ENCODE measurements at places on chromosomes 13 and 19.

GRCh38 chr13:114005206-114005724, 31.4 kb upstream of the C13orf46 start:
- no peak for DNase-seq

DNA sequence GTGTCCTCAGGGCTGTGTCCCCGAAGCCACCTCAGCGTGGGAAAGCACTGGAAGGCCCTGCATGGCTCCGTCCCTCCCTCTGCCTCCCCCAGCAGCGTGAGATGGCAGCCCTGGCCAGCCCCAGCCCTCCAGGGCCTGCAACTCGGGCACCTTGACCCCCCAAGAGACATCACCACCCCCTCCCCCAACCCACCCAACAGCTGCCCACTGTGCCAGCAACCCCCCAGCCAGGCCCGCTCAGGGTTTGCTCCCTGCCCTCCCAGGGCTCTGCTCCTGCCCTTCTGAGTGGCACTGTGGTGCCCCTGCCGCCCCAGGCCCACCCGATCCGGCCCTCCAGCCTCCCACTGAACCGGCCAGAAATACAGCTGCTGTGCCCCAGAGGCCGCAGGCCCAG, 1.5 kb upstream of the ASPDH start:
- no peak for DNase-seq

DNA sequence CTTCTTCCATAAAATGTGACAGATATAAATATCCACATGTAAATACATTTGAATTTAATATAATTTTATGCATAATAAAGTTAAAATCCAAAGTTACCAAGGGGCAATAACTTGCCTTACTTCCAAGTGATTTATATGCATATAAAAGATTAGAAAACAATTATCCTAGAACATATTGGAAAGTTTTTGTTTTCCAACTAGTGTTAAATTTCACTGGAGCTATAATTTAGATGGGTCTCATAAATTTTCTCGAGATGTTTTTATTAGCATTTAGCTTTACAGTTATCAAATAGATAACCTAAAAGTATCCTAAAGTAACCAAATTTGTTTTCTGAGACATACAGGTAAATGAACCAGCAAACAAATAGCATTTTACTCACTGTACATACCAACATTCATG, 225.3 kb downstream of the SPRY2 start:
- no peak for DNase-seq

- no peak for DNase-seq
Measured at GRCh38 chr13:114007566-114007965, 33.7 kb upstream of the C13orf46 start.

- DNase-seq = no peak
Measured at GRCh38 chr13:44135566-44135965, 238.1 kb upstream of the SERP2 start.

DNA sequence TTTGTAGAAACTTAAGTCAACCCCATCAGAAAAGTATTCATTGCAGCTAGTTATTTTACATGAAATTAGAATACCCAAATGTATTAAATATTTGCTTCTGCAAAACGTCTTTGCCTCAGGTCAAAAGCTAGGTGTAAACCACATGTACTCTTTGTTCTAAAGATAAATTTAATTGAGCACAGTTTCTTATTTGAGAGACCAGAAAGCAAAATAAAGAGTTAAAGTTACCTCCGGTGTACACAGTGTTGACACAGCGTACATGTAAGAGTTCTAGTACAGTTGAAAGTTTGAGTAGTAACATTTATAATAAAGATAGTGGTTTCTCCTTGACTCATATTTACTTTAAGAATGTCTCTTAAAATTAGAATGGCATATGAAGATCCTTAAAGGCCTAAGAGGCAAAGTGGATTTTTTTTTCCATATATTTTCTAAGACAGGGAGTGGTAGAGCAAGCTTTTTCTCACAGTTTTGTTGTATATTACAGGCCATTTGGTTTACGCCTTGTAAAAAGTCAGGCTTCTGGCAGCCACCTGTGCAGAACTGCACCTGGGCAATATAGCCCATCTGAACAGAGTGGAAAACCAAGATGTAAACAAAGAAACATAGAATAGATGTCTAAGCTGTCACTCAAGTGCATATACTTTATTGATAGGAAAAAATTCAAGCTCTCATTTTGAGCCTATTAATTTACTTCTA, 2.9 kb downstream of the LRCH1 start:
- no peak for DNase-seq

DNA sequence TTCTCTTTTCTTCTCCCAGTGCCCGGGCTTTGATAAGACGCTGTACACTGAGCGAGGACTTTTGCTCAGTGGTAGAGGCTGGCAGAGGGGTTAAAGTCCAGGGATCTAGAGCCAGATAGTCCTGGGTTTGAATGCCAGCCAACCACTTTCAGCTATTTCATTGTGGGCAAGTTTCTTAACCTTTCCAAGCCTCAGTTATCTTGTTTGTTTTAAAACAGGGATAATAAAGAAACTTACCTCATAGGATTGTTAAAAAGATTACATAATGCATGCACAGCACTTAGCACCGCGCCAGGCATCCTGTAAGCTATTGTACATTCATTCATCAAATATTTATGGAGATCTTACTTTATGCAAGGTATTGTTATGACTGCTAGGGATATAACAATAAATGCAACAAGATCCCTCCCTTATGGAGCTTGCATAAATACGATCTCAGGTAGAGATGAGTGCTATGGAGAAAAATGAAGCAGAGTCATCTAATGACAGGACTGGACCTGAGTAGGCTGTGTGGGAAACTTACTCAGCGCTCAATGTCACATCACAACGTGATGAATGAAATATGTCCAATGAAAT, 70.8 kb downstream of the LNX2 start:
- no peak for DNase-seq

DNA sequence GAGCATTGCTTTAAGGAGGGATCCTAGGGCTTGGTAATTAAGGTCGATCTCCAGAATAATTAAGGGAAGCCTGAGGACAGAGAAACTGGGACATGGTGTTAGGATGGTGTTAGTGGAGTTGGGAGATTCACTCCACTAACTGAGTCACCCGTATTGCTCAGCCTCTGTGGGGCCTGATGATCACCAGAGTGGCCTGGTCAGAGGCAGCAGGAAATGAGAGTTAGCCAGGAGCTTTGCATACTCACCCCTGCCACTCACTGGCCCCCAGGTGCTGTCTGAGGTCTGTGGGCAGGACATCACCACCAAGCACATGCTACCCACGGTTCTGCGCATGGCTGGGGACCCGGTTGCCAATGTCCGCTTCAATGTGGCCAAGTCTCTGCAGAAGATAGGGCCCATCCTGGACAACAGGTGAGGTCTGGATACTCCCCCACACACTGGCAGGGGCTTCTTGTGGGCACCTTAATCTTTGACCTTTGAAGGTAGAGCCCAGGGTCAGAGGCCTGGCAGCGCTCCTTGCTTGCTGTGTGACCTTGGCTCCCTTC, 32.1 kb downstream of the PPP2R1A start:
- no peak for DNase-seq

GRCh38 chr13:110590577-110590976, 24.8 kb upstream of the NAXD start:
- DNase-seq = no peak

DNA sequence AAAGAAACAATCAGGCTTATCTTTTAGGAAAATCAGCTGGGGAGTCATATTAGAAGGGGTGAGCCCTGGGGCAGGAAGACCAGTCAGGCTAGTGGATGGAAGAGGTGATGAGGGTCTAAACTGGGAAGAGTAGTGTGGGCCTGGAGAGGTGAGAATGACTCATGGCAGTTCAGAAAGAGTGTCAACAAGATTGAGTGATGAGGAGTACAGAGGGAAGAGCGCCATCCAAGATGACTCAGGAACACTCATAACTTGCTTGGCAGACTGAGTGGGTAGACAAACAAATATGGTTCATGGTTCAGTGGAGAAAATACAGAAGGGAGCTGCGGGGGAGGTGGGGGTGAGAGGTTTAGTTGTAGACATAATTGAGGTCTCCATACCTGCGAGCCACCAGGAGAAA, 17.3 kb upstream of the CLDN10 start:
- no peak for DNase-seq

GRCh38 chr19:590396-590745, 690 bp downstream of the HCN2 start:
- no peak for DNase-seq

DNA sequence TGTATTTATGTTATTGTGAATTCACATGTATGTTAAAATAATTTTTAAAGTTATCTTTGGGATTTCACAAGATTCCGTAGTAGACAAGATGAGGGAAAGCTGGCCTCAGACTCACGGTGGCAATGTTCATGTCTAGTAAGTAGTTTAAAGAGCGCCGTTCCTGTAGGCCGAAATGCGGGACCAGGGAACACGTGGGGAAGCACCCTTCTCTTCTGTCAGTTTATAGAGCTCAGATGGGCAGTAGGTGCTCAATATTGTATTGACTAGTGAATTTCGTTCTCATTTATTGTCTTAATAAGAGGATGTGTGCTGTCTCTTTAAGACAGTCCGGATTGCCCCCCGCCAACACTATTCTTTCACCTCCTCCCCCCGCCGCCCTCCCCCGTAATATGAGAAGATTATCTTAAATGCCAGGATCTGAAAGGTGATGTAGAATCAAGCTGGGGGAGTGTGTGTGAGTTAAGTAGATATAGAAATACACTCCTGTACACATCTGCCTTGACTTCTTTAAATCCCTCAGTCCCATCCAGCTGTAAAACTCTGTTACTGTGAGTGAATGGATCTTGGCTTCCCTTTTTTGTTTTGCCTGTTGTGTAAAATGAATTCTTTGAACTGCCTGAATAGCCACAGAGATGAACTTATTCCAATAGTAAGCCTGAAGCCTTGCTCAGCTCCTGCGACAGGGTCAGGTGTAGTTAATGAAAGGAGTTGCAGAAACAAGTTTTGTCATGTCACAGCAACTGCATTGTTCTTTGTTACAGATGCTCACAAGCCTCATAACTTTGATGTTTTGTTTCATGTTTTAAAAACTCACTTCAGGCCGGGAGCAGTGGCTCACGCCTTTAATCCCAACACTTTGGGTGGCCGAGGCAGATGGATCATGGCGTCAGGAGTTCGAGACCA, 1.3 kb downstream of the LAMP1 start:
- no peak for DNase-seq

DNA sequence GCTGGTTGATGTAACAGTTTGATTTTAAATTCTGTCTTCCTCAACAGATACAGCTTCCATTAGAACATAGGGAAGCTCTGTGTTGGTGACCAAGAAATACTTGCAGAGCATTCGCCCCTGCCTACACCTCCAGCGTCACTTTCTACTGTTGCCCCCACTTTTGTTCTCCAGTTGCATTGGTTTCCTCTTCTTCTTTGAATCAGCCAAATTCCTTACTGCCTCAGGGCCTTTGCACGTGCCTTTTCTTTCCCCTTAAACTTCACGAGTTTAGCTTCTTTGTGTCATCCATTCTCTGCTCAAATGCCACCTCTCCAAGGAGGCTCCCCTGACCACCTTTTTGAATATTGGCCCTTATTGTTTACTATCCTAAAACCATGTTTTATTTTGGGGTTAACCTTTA, 5.7 kb downstream of the KLK5 start:
- DNase-seq = no peak

DNA sequence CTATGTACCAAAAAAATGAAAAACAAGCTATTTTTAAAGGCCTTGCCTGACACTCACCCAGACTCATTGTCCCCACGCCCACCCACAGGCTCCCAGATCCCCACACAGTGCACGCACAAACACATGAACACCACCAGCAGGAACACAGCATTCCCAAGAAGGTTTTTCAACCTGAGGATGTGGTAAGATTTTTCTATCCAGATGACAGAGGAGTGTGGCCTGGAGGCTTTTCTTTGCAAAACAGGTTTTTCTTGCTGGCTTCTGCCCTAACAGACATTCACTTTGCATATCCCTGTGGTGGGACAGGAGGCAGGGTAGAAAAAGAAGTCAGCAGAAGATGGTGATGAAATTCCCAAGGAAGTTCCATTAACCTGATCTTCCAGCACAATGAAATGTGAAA, 97.8 kb downstream of the KLF12 start:
- no peak for DNase-seq

DNA sequence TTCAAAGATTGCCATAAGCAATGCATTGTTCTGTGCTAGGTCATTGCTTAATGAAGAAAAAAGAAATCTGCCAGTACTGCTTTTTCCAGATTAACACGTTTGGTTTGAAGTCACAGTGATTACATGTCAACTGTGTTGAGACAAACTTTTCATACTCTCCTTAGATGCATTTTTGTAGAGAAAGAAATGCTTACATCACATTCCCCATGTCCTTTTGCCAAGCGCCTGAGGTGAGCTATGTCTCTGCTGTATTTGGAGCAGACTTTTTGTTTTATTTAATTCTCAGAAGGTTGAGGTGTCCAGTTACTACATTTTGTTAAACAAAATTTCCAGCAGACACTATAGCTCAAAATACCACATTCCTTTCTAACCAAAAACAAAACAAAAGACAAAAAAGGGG, 16.2 kb downstream of the LACC1 start:
- DNase-seq = no peak

DNA sequence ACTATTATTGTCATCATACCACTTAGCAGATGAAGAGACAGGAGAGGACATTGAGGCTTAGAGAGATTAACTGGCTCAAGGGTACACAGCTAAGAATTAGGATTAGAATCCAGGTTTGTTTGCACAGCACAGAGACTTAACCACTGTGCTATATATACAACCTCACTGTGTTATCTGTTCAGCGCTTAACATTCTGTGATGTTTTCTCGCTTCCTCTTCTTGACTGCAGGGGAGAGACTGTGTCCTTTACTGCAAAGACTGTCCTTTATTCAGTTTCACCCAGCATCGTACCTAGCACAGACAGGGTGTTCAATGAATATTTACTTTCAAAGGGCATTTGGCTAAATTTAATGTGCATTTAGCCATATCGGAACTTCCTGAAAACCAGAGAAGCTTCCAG, 54.9 kb upstream of the PCDH8 start:
- DNase-seq = no peak

GRCh38 chr13:47250146-47250545, 353.3 kb upstream of the HTR2A start:
- no peak for DNase-seq

DNA sequence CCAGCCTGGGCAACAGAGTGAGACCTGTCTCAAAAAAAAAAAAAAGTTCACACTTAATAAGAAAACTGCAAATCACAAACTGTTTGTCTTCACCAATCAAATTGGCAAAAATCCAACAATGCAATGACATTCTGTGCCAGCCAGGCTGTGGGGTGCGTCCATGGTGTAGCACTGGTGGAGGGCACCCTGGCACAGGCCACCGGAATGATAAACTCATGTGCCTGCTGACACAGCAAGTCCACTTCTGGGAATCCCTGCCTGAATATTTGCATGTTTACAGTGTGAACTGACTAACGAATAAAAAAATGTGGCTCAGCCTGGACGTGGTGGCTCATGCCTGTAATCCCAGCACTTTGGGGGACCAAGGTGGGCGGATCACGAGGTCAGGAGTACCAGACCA, 1.6 kb upstream of the LRRC25 start:
- DNase-seq = no peak

- peak; percentile 74 for DNase-seq
Measured at GRCh38 chr19:15463861-15464371, 428 bp downstream of the RASAL3 start.

DNA sequence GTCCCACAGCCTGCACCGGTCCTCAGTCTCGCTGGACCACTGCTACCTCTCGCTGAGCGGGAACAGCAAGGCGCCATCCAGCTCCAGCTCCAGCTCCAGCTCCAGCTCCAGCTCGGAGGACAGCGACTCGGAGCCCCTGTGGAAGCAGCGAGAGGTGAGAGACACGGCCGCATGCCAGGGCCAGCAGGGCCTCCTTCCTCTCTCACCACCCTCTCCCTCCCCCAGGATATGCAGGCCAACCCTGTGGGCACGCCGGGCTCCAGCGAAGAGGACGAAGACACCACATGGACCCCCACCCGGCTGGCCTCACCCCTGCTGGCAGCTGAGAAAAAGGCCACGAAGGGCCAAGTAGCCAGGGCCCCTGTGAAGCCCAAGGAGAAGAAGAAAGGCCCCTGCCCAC, 7.3 kb downstream of the SIX5 start:
- DNase-seq = no peak
